Small intestine (tissue), 16 donors: ENCODE measurements at places on chromosomes 7 and 10. TPM values are rescaled to one million over a fixed set of nuclear protein-coding genes. Genes with fewer than 3 reads are reported as not detected.

GRCh38 chr7:73567846-73568685 lies 10.3 kb downstream of the TBL2 start:
- H3K27ac ChIP-seq: no peak overlapping the region
- H3K4me1 ChIP-seq: no peaks in the 10 kb centered on the region
- H3K27me3 ChIP-seq: no peaks in the 10 kb centered on the region

Gene KCNIP2
- polyA plus RNA-seq: 3.6 TPM

Gene PAXIP1
- 3.8 TPM for polyA plus RNA-seq

DNA sequence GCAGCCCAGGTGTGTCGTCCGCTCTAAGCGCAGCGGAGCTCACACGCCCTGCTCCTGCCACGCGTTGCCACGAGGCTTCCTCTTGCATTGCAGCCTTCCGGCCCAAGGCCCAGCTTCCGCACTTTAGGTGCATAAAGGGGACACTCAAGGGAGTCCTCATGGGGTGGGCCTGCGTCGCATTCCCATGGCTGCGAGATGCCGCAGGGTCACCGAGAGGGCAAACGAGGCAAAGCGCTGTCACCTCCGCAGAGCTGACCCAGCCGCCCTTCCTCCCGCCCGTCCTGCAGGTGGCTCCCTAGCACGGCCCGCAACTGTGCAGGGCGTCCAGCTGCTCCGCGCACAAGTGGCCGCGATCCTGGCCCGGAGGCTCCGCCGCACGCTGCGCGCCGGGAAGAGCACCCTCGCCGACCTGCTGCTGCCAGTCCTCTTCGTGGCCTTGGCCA lies 283.5 kb downstream of the ABCA13 start:
- no peak overlapping the region for H3K27ac ChIP-seq
- no peaks in the 10 kb centered on the region for H3K4me1 ChIP-seq
- H3K27me3 ChIP-seq: no peaks in the 10 kb centered on the region
- H3K4me3 ChIP-seq: no peak overlapping the region
- no peaks in the 10 kb centered on the region for H3K36me3 ChIP-seq
- DNase-seq: no peak

Gene WDFY4
- polyA plus RNA-seq: 0.27 TPM

DNA sequence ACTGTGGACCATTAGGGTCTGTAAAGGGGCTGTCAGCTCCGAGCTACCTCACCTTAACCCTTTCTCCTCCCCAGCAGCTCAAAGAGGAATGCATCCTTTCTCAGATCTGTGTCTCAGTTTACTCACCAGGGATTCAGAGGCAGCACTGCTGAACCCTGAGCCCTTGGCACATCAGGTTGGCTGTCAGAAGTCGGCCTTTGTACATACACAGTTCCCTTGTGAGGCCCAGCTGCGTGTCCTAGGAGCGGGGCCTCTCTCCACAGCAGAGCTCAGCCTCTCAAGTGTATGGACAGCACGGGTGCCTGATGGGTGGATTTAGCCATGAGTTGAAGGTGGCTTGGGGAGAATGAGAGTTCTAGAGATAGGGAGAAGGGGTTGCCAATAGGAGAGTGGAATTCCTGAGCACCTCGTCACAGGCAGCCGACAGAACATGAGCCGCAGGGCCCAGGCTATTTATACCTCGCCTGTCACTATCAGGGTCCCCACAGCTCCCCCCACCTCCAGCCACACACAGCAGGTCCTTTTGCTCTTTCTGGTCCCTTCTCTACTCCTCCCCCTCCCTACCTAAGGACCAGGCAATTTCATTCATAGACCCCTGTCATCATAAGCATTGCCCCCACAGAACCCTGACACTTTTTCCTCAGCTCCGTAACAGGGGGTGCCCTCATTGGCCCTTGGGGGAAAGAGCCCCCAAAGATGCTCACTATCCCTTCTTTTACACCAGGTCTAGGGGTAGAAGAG lies 2.1 kb upstream of the FLNC start:
- no peak overlapping the region for H3K27ac ChIP-seq
- DNase-seq: peak; percentile 32
- H3K27me3 ChIP-seq: peaks cover 36% of the 10 kb centered on the region
- H3K4me3 ChIP-seq: no peak overlapping the region
- no peaks in the 10 kb centered on the region for H3K4me1 ChIP-seq
- H3K36me3 ChIP-seq: no peaks in the 10 kb centered on the region

DNA sequence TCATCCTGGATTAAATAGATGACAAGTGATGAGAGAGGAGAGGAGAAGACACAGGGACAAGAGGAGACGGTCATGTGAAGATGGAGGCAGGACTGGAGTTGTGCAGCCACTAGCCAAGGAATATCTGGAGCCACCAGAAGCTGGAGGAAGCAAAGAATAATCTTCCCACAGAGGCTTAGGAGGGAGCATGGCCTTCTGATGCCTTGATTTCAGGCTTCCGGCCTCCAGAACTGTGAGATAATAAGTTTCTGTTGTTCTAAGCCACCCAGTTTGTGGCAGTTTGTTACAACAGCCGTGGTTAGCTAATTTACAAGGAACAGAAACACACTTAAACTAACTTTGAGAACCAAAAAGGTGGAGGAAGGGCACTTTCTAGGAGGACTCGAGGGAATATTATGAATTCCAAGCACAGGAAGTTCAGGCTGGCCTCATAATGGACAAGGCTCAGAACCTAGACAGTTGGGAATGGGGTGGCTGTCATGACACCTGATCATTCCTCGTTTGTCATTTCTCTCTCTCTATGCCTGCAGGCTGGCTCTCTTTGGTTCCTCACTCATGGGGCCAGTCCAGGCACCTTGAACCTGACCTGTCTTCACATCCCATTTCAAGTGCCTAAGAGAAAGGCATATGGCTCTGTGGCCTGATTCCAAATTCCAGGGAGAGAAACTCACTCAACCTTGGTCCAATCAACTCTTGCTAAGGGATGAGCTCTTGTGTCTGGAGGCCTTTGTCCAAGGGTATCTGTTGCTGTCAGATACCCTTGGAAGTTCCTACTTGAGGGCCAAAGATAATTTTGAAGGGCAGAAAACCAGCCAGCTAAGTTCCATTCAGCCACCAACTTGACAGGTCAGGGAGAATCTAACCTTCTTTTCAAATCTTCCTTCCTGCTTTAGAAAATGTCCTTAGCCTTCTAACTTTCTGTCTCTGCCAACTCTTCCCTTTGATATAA lies 33.5 kb upstream of the PDZD8 start:
- no peaks in the 10 kb centered on the region for H3K4me1 ChIP-seq
- H3K27ac ChIP-seq: no peak overlapping the region
- no peak overlapping the region for H3K4me3 ChIP-seq
- no peak for DNase-seq
- H3K27me3 ChIP-seq: no peaks in the 10 kb centered on the region

Gene CNPY1
- not detected for polyA plus RNA-seq

DNA sequence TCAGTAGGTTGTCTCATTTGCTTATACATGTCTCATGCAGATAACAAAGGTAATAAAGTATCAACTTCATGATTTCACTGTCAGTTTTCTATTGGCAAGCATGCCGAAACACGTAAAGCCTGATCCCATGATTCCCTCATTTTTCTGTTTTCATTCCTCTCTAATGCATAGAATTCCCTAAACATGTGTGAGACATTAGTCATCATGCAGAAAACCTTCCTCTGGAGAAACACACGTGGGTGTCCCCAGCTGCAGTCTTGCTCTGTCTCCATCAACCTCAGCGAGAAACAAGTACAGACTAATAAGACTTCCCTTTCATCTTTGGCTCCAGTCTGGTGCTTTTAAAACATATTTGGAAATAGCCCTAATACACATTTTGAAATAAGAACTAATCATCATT lies 432.7 kb upstream of the VSTM2A start:
- H3K27me3 ChIP-seq: no peaks in the 10 kb centered on the region
- no peaks in the 10 kb centered on the region for H3K36me3 ChIP-seq
- H3K4me3 ChIP-seq: no peak overlapping the region
- H3K27ac ChIP-seq: no peak overlapping the region
- no peaks in the 10 kb centered on the region for H3K4me1 ChIP-seq

DNA sequence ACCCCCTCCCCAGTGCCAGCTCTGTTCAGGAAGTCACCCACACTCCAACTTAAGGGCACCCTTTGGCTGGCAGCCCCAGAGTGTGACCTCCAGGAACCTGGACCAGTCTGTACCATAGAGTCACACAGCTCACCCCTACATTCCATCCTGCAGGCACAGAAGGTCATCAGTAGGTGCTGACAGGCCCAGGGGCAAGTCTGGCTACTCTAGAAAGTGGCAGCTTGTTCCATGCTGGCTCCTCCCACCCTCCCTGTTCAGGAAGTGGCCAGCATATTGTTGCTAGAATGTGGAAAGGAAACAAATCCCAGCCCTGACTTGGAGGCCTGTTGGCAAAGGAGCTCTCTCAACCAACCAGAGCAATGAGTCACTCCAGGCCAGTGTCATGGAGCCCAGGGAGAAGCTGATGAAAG lies 3.2 kb upstream of the NCOA4 start:
- peak; percentile 35 for DNase-seq
- H3K4me3 ChIP-seq: no peak overlapping the region
- peaks cover 1% of the 10 kb centered on the region for H3K27me3 ChIP-seq
- no peaks in the 10 kb centered on the region for H3K36me3 ChIP-seq
- peaks cover 4% of the 10 kb centered on the region for H3K4me1 ChIP-seq

Gene CLEC2L
- not detected for polyA plus RNA-seq

- H3K4me1 ChIP-seq: no peaks in the 10 kb centered on the region
- H3K4me3 ChIP-seq: no peak overlapping the region
- no peaks in the 10 kb centered on the region for H3K27me3 ChIP-seq
- H3K27ac ChIP-seq: peak overlapping the region; percentile 92
- no peaks in the 10 kb centered on the region for H3K36me3 ChIP-seq
These were observed 84.2 kb downstream of the C10orf105 start for GRCh38 chr10:71635251-71635866.

- no peaks in the 10 kb centered on the region for H3K27me3 ChIP-seq
- no peaks in the 10 kb centered on the region for H3K36me3 ChIP-seq
- no peak overlapping the region for H3K27ac ChIP-seq
- H3K4me1 ChIP-seq: no peaks in the 10 kb centered on the region
- no peak for DNase-seq
These were observed 9.8 kb upstream of the RTKN2 start for GRCh38 chr10:62278441-62278910.

GRCh38 chr10:63994371-63994770 lies 473.2 kb downstream of the REEP3 start:
- no peaks in the 10 kb centered on the region for H3K4me1 ChIP-seq
- no peak overlapping the region for H3K4me3 ChIP-seq
- no peak for DNase-seq
- H3K27ac ChIP-seq: no peak overlapping the region
- H3K36me3 ChIP-seq: no peaks in the 10 kb centered on the region

Gene UBTD1
- polyA plus RNA-seq: 2.6 TPM

DNA sequence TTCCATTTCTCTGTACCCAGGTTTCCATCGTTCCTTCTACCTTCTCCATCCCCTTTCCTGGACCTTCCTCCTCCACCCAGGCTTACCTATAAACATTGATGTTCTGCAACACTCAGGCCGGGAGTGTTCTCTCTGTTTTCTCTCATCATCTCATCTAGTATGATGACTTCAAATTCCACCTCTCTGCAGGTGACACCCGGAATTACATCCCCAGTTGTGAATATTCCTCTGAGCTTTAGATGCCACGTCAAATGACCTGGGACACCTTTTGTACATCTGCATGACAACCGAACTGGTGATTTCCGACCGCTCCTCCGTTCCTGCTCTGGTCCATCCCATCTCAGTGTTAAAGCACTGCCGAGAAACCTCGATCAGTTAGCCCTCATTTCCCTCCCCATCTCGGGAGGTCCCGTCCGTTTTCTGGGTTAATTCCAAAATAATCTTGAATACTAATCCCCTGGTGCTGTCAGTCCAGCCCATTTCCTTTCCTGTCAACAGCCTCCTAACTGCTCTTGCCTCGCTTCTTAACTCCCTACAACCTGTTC lies 76.7 kb upstream of the SAMD8 start:
- no peaks in the 10 kb centered on the region for H3K36me3 ChIP-seq
- no peaks in the 10 kb centered on the region for H3K27me3 ChIP-seq
- H3K27ac ChIP-seq: no peak overlapping the region
- H3K4me3 ChIP-seq: no peak overlapping the region
- DNase-seq: no peak

DNA sequence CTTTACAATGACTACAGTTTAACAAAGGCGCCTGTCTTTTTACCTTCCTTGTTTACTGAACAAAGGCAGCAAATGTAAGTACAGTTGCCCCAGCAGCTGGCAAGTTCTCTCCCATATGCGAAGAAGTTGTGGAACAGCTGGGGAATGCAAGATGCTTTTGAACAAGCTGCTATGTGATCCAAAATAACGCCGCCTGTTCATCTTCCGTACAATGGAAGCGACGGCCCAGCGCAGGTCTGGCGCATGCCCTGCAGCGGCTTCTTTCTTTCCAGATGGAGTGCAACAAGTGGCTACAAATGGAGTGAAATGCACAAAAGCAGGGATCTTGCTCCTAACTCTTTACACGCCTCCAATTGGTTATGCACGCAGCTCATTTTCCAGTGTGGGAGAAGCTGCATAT lies 97.0 kb upstream of the SVIL start:
- H3K4me3 ChIP-seq: no peak overlapping the region
- no peaks in the 10 kb centered on the region for H3K36me3 ChIP-seq
- H3K27me3 ChIP-seq: no peaks in the 10 kb centered on the region

- H3K27me3 ChIP-seq: no peaks in the 10 kb centered on the region
- DNase-seq: no peak
- H3K27ac ChIP-seq: no peak overlapping the region
- no peak overlapping the region for H3K4me3 ChIP-seq
- H3K36me3 ChIP-seq: no peaks in the 10 kb centered on the region
These were observed 3.2 kb downstream of the SNCG start for GRCh38 chr10:86961481-86962091.

Gene MOGAT3
- 63.3 TPM for polyA plus RNA-seq

DNA sequence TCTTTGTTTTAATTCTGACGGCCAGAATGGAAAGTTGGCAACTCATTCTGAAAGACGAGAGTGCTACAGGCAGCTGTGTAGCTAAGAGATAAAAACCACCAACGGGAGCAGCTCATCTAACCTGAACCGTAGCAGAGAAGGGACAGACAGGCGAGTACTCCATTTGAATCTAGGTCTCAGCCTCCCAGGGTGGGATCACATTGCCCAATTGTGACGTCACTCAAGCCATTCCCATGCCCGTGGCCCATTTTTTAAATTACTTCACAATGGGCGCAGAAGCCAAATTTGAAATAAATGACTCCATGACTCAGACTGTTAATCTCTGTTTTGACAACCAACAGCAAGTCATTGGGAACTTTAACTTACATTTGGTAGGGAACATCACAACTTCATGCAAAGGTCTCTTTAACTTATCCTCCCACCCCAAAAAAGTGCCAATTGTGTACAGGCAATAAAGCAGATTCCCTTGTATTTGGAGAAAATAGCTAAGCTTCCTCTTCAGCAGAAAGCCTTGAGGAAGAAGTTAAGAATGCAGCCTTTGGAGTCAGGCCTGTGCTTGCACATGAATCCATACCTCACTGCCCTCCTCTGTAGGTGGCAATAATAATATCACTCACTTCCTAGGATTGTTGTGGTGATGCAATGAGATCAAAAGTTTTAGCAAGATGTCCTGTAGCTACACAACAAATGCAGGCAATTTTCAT lies 93.2 kb upstream of the KIF5B start:
- H3K27ac ChIP-seq: peak overlapping the region; percentile 36
- H3K4me1 ChIP-seq: no peaks in the 10 kb centered on the region
- H3K4me3 ChIP-seq: no peak overlapping the region
- H3K27me3 ChIP-seq: no peaks in the 10 kb centered on the region
- no peaks in the 10 kb centered on the region for H3K36me3 ChIP-seq
- DNase-seq: no peak
